Activated T-cell treated with anti-CD3 and anti-CD28 coated beads, Interleukin-2, amount 50 U/mL, for 1 hour (primary cell): ENCODE measurements at places on chromosomes 4 and X.

- no peak for DNase-seq
Measured at GRCh38 chr4:172007889-172008288, 194.7 kb downstream of the GALNTL6 start.

GRCh38 chr4:140057701-140058100 lies 96.3 kb downstream of the MAML3 start:
- DNase-seq = no peak

DNA sequence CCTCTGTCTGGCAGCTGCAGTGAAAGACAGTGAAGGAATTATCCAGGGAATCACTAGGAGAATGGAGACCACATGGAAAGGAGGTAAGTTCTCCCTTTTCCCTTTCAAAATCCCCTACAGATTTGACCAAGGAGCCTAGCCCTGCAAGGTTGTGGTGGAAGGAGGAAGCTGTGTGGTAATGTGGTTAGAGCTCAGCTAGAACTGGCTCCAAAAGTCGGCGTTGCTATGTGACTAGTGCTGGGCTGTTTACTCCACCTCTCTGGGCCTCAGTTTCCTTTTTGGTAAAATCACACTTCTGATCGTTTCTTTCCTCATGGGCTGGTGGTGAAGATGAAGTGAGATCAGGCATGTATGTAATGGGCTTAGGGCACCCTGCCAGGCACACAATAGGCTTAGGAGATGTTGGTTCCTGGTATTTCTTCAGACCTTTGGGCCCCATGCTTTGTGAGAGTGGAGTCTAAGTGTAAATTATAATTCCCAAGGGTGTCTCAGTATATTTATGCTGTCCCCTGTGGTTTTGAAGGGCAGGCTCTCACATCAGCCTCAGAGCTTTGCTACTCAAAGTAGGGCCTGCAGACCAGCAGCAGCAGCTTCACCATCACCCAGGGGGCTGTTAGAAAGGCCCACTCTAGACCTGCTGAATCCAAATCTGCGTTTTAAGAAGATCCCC lies 183.7 kb upstream of the BCOR start:
- no peak for DNase-seq

GRCh38 chrX:2888309-2888708 lies 40.8 kb downstream of the ARSD start:
- DNase-seq = no peak

GRCh38 chr4:185852961-185853360 lies 41.0 kb upstream of the SORBS2 start:
- no peak for DNase-seq

DNA sequence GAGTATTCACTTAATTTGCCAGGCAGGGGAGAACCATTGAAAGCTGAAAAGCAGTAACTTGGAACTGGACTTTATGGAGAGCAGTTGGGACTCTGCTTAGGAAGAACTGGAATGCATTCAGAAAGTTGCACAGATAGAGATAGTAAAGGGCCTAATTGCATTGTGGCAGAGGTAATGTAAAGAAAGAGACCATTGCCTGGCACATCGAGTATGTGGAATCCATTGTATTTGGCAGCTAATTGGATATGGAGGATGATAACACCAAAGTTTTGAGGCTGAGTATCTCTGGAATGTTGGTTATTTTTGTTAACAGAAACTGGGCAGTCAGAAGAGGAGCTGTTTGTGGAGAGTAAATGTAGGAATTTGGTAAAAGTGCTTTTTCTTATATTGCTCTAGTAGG lies 169.9 kb downstream of the BMPR1B start:
- no peak for DNase-seq

- DNase-seq = no peak
Measured at GRCh38 chr4:122623637-122624166, 2.8 kb upstream of the IL21 start.

DNA sequence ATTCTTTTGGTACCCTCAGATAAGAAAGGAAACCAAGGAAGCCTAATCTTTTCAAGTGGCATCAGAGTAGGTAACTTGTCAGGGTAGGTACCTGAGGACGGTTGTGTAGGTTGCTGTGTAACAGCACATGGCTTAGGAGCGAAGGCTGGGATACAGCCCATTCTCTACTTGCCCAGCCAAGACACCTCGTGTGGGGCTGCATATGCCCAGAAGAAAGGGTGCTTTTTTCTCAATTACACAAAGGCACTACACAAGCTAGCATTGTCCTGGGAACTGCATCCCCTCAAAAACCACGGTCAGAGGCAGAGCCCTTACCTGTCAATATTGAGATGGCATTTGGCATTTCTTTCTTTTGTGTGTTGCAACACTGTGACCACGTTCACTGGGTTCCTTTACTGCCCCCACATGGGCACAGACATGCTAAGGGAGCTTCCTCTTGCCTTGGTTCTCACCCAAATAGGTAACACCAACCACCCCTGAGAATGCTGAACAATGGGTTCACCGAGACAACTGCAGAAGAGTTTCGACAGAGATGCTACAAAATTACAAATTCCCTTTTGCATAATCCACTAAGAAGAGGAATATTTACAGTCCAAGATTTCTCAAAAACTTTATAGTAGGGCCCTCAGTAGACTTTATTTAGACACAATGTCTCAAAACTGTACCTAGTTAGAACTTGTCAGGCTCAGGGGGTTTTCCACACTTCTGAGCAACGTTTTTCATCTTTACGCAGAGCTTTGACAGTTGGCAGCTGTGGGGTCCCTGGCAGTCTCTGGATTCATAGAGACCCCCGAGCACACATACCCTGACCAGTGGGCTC lies 35.8 kb upstream of the TNIP3 start:
- peak; percentile 29 for DNase-seq

DNA sequence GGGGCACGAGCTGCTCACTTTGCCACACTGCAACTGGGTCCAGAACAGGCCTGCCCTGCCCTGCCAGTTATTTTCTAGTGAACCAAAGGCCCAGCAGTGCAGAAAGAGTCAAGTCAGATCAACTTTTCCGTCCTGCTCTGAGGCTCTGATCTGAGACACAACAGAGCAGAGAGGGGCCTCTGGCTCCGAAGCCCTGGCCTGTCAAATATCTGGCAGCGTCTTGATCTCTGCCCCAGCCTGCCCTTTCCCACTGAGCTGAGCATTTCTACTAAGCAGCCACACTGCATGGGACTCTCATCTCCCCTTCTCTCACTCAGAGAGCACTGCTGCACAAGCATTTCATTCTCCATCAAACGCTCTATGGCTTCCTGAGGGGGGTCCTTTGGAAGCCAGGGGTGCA lies 11.8 kb downstream of the IGFBP7 start:
- no peak for DNase-seq

DNA sequence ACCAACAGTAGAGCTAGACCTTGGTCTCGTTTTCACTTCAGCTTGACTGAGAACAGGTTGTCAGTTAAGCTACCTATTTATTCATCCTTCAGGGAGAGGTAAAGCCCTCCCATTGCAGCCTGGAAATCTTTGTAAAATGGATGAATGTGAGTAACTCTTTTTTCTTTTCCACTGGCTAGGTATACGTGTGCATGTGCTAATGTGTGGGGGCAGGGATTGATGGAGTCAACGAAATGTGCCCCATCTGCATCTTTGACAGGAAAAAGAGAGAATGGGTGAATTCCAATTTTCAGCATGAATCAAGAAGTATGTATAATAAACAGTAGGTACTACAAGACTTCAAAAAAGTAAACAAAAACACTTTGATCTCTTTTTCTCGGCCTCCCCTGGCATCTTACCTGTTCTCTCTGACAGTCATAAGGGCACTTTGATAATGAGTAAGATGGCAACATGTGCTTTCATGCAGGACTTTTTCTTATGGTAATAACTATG lies at the start of gene IL21:
TSS of gene IL21 (minus strand) at position 51 of the 492 bp plus-strand sequence. CDS start 55 bp downstream, outside the sequence.
- no peak for DNase-seq

- no peak for DNase-seq
Measured at GRCh38 chrX:134256684-134257083, 19.7 kb downstream of the CCDC160 start.

DNA sequence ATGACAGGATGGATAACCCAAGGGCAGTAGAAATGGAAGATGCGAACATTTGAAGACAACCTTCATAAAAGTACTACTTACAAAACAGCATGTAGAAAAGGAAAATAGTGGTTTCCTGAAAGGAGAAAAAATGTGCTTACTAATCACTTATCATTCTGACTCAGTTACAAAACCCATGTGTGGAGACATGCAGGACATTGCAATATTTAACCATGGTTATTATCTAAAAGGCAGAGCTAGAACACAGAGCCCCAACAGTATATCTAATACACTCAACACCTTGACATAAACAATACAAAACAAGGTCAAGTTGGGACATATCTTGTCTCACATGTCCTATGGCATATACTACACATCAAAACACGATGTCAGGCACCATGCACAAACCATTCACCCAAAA lies 55.9 kb downstream of the EIF4E start:
- no peak for DNase-seq

DNA sequence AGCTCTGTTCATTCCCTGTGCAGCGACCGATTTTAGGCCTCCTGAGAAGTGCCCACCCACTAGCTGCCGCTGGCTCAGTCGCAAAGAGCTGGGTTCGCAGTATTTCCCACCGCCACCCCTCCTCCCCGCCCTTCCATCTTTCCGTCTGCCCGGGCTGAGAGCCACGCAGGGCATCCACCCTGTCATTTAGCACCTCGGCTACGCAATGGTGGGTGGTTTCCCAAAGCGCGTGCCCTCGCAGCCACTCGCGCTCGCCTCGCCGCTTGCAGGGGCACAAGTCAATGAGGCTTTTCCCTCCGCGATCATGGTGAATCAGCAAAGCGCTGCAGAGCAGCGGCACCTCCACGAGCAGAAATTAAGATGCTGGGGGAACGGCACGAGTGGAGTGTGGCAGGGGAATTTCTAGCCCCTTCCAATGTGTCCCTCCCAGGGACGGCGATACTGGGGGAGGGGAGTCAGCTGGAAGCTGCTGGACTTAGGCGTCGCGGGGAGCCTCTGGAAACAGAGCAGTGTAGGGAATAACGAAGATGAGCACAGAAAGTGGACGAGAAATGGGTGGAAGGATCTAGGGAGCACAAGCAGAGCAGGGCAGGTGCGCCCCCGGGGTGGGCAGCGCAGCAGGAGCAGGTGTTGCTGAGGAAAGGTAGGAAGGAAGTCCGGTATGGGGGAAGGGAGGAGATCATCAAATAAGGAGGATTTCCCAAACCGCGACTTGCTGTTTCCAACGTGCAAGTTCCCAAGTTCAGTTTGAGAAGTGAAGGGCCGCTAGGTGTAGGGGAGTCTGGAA lies 2.4 kb upstream of the PTCHD1 start:
- DNase-seq = no peak

- no peak for DNase-seq
Measured at GRCh38 chrX:65451663-65452062, 82.9 kb downstream of the LAS1L start.

GRCh38 chr4:116122124-116122523 lies 963.3 kb downstream of the TRAM1L1 start:
- DNase-seq = no peak

DNA sequence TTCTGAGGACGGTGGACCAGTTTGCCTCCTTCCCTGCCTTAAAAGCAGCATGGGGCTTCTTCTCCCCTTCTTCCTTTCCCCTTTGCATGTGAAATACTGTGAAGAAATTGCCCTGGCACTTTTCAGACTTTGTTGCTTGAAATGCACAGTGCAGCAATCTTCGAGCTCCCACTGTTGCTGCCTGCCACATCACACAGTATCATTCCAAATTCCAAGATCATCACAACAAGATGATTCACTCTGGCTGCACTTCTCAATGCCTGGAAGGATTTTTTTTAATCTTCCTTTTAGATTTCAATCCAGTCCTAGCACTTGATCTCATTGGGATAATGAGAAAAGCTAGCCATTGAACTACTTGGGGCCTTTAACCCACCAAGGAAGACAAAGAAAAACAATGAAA lies 255.3 kb downstream of the RAPGEF2 start:
- no peak for DNase-seq

GRCh38 chrX:79452881-79453280 lies 85.7 kb upstream of the ITM2A start:
- DNase-seq = no peak

DNA sequence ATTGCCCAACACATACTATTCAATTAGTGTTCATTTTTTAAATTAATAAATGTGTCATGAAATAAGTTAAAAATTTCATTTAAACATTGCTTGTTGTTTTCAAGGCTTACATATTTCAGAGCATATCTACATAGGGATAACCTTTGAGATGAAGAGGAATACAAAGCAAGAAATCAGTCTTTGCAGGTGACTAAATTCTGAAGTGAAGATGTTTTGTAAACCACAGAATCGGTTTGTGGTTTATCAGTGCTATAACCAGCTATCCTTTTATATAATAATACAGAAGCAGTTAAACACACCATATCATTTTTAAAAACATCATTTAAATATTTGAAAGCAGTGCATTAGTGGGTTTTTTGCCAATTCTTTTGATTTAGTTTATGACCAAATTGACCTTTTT lies 26.9 kb downstream of the FAM241A start:
- DNase-seq = no peak

- no peak for DNase-seq
Measured at GRCh38 chr4:143700416-143701352, at the start of gene FREM3. TSS of gene FREM3 (minus strand) at chr4:143700675. CDS start at chr4:143700675, 0 bp downstream.

DNA sequence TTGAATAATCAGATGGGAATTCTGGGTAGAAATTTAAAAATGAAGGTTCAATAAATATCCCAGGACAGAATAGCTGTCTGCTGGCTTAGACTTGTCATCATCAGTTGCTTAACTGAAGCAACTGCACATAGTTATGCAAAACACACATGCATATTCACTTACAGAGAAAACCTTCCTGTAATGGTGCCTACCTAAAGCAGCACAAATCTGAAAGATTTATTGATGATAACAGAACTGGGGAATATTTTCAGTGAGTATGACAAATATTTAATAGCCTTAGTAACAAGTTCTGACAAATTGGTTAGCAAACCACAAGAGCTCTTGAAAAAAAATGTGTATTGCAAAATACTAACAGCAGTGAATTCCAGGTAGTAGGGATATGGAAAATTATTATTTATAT lies 606.8 kb upstream of the BOD1L1 start:
- DNase-seq = no peak

DNA sequence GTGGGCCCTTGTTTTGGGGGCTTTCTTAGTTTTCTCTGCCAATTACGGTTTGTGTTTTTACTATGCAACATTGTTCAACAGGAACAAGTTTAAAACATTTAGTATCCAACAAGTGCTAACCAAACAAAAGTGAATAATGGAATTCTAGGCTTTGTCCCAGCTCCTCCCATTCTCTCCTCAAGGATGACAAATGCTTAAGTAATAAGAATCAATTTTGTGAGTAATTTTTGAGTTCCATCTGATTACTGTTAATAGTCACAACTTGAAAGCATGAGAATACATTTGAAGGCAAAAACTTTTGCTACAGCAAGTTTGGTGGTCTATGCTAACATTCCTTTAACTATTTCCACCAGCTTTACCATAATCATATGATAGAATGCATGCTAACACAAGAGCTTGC lies 78.1 kb upstream of the HPGD start:
- DNase-seq = no peak

DNA sequence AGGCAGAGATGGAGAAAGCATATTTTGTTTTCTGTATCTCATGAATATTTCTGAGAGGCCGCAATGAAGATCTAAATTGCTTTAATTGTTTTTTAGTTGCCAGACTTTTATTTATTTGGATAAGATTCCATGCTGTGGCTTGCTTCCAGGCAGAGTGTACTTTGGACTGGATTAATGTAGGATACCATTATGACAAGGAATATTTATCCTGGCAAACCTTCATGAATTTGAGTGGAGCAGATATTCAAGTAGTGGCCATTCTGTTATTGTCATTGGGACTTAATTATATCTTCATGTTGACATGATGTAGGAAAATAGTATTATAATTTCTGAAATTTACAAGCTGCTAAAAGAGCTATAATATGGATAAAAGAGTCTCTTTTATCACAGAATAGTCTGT lies 182.9 kb downstream of the C4orf33 start:
- no peak for DNase-seq
